Hematopoietic multipotent progenitor cell treated with erythropoietin and hydrocortisone succinate and interleukin-3 and kit ligand, for 17 days (in vitro differentiated cells): ENCODE measurements at places on chromosomes 3 and 15.
A peak's percentile ranks its signal among the peaks of the same experiment; 100 is the strongest.

GRCh38 chr3:158160958-158161357, 51.1 kb downstream of the RSRC1 start:
- DNase-seq: no peak

- DNase-seq: peak; percentile 74
Measured at GRCh38 chr3:122458992-122459391, 43.1 kb upstream of the WDR5B start.

- DNase-seq: no peak
Measured at GRCh38 chr15:57881361-57881760, 174.8 kb downstream of the POLR2M start.

DNA sequence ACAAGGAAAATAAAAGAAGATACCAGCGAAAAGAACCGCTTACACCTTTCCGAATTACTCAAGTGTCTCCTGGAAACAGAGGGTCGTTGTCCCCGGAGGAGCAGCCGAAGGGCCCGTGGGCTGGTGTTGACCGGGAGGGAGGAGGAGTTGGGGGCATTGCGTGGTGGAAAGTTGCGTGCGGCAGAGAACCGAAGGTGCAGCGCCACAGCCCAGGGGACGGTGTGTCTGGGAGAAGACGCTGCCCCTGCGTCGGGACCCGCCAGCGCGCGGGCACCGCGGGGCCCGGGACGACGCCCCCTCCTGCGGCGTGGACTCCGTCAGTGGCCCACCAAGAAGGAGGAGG, 325 bp downstream of the ALCAM start:
- DNase-seq: no peak

DNA sequence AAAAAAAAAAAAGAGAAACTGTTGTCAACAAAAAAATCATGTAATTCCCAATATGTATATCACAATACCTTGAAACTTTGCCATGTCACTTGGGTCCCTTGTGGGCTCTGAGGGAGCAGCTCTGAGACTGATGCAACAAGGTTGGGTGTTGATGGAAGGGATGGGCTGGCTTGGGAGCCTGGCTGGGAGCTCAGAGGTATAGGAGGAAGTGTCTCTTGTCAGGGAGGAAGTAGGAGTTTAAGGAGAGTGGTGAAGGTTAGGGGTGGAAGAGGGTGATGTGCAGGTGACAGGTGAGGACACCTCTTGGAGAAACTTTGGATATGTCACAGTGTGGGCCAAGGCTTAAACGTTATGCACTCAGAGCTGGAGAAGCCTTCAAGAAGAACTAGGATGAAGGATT, 2.0 kb upstream of the TM6SF1 start:
- no peak for DNase-seq

- DNase-seq: no peak
Measured at GRCh38 chr15:40843885-40844695, at the start of gene SPINT1. Gene SPINT1 (plus strand): TSS chr15:40844048. CDS start chr15:40844555, 507 bp downstream.

GRCh38 chr3:96039632-96040031, 774.8 kb upstream of the EPHA6 start:
- no peak for DNase-seq
